Activated CD8-positive, alpha-beta memory T cell treated with anti-CD3 and anti-CD28 coated beads for 48 hours (primary cell): ENCODE measurements at places on chromosomes 6 and 20.

GRCh38 chr6:116175344-116175743, 49.4 kb upstream of the COL10A1 start:
- no peak for DNase-seq

GRCh38 chr20:25514747-25515340, 70.5 kb downstream of the NINL start:
- DNase-seq = no peak

- no peak for DNase-seq
Measured at GRCh38 chr20:20759132-20759531, 46.7 kb upstream of the RALGAPA2 start.

GRCh38 chr6:90663873-90664272, 77.0 kb upstream of the MAP3K7 start:
- DNase-seq = no peak

- DNase-seq = no peak
Measured at GRCh38 chr6:24391756-24392405, 10.9 kb upstream of the MRS2 start.

DNA sequence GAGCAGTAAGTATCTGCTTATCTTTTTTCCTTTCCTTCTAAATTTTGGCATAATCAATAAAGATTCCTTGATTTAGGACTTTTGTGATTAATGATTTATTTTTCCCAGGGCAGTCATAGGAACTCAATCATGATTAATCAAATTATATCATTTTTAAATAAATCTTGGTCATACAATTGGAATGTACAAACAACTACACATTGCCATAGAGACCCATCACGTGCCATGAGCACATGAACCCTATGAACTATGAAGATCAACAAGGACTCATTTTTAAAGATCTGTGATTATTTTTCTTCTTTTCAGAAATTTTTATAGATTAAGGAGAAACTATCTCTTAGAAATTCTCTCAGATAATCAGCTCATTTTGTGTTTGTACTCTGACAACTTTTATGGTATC, 622.4 kb downstream of the BCKDHB start:
- DNase-seq = no peak

DNA sequence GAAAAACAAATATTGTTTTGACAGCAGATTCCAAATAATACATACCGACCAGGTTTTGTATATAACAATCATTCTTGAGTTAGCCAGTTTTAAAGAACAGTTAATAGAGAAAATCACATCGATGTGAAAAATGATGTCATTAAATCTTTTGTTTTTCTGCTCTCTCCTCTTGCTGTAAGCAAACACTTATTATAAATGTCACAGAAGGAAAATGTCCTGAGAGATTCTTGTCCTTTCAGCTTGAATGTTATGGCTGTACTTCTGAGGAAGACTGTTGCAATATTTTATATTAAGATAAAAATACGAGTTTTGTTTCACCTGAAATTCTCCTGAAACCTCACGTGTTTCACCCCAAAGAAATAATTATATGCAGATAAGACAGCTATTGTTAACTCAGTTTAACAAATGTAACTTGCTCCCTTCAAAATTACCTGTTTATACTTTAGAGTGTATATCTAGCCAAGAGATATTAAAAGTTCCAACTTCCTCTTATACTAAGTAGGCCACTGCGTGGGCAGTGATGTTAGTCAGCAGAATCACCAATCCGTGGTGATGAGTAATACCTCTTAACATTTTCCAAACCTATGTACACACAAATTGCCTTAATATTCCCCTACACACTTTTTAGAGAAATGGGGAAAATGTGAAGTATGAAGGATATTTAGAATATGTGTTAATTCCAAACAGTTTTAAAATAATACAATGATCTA, 1111.4 kb upstream of the CITED2 start:
- no peak for DNase-seq

GRCh38 chr6:170596426-170596825, 12.0 kb upstream of the PDCD2 start:
- no peak for DNase-seq

- DNase-seq = no peak
Measured at GRCh38 chr20:34946661-34947060, 8.9 kb downstream of the GSS start.

DNA sequence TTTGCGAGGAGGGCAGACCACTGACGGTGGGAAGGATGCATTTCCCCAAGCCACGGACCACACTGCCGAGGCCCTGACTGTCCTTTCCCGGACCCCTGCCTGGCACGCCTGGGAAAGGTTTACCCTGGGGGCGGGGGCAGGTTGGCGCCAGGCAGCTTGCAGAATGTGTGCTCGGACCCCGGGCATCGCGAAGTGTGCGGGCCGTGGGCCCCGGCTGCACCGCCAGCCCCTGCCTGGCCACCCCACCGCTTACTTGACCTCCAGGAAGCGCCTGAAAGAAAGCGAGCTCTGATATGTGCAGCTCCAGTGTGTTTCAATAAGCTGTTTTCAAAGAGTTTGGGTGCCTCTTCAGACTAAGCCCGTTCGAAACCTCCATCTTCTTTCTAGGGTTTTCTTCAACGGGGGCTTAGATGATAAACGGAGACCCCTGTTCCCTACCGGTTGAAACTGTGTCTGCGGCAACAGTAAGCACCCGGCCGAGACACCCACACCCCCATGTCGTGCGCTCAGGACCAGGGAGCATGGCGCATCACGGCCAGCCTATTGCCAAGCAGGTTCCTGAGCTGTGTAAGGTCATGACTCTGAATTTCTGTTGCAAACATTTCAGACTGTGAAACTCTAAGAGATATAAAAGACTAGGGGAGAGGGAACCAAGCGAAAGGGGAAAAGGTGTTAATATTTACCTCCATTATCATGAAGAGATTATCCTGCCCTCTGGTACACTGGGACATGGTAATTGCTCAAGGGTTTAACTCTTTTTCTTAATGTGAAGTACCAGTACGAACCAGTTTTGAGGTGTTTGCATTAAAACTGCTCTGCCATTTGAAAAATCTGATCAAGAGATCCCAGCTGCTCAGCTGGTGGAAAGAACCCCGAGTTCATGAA, 231.2 kb upstream of the FOXQ1 start:
- DNase-seq = no peak

DNA sequence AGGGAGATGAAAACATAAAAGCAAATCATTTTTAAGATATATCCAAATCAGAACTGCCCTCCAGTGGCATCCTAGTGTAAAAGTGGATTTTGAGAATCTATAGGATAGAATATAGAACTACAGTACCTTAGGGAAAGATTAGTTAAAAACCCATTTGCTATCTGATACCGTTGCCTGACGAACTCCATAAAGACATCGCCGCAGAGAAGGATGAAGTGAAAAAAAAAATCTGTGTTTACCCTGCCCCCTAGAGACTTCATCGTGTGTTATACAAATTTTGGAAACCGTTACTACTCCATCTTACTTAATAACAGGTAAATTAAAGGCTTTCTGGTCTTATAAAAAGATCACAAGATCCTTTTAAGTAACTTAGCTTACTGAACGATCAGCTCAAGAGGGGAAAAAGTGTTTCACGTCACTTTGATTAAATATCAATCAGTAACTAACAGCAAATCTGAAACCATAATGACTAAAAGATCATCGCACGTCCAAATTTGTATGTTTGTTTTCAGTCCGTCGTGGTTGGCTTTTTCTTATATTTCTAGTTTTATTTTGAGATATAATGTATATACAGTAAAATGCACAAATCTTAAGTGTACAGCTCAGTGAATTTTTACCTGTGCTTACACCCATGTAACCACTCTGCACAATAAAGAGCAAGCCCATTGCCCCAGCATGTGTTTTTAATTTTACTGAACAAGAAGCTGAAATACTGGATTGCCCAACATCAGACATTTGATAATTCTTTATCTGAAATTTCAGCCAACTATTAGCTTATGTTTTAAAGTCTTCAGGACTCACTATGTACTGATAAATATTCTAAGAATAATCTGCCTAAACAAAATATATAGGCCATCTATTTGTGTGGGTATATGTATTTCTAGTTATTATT, 881 bp upstream of the MCM3 start:
- no peak for DNase-seq

- no peak for DNase-seq
Measured at GRCh38 chr20:1803061-1803931, 91.9 kb upstream of the SIRPA start.

DNA sequence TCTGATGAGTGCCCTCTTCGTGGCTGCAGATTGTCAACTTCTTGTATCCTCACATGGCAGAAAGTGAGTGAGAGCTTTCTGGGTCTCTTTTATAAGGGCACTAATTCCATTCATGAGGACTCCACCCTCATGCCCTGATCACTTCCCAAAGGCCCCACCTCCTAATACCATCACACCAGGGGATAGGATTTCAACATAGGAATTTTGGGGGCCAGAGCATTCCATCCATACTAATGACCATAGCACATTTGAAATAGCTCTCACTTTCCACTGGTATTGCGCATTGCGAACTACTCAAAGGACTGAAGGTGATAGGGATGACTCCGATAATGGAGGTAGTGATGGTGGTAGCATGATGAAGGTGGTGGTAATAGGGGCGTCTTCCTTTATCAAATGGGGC, 324.3 kb downstream of the PRL start:
- no peak for DNase-seq
